Caco-2 (cell line): ENCODE measurements at places on chromosomes 7 and 10. TPM values are rescaled to one million over a fixed set of nuclear protein-coding genes. Genes with fewer than 3 reads are reported as not detected.

HECW1 gene
- total RNA-seq: 1.7 and 1.8 TPM in 2 replicates

- DNase-seq: no peak
Observed at GRCh38 chr7:134089446-134089845, 37.7 kb upstream of the LRGUK start.

PTPN20 gene
- total RNA-seq: not detected in 2 replicates

DNA sequence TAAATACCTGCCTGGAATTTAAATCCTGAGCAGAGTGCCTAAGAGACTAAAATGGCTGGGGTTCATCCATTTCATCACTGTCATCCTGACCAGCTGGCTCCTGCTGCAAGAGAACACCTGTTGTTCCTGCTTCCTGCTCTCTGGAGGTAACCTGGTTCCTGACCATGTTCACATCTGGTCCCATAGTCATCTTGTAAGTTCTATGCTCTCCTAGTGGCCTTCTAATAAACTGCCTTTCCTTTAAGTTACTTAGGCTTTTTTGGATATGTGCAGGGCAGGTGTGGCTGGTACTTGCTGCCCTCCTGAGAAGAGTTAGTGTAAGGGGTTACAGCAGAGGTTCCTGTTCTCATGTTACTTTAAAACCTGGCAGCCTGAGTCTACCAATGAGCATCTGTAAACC is 80.0 kb downstream of the NRCAM start:
- no peak for DNase-seq

DNA sequence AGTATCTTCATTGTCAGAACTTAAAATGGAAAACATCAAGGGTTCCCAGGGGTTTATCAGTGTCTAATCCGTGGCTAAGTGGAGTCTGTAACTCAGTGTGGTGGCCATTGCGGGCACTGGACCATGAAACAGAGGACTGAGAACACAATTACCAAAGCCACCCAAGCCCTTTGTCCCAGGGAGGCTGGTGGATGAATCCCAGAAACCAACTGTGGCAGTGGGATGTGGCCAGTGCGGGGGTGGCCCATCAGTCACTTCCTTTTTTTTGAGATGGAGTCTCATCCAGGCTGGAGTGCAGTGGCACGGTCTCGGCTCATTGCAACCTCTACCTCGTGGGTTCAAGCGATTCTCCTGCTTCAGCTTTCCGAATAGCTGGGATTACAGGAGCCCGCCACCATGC is 61.8 kb downstream of the TACC2 start:
- no peak for DNase-seq

DNA sequence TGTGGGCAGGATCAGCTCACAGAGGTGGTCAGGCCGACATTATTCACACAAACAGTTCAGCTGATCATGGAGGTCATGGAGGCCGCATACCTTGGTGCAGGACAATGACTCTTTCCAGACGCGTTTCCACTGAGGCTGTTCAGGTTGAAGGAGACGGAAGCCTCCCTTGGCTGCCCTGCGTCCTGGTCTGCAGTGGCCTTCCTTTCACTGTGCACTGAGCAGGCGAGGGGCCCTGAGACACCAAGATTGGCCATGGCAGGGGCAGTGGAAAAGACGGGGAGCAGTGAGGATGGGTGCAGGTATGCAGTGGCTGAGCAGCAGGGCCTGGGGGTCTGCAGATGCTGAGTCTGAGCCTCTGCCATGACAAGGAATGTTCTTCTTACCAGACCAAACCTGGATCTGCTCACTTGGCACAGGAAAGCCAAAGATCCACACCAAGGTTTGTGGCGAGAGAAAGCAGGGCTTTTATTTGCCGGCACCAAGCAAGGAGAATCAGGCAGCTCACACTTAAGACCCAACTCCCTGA is 263.3 kb downstream of the GLRX3 start:
- no peak for DNase-seq

DNA sequence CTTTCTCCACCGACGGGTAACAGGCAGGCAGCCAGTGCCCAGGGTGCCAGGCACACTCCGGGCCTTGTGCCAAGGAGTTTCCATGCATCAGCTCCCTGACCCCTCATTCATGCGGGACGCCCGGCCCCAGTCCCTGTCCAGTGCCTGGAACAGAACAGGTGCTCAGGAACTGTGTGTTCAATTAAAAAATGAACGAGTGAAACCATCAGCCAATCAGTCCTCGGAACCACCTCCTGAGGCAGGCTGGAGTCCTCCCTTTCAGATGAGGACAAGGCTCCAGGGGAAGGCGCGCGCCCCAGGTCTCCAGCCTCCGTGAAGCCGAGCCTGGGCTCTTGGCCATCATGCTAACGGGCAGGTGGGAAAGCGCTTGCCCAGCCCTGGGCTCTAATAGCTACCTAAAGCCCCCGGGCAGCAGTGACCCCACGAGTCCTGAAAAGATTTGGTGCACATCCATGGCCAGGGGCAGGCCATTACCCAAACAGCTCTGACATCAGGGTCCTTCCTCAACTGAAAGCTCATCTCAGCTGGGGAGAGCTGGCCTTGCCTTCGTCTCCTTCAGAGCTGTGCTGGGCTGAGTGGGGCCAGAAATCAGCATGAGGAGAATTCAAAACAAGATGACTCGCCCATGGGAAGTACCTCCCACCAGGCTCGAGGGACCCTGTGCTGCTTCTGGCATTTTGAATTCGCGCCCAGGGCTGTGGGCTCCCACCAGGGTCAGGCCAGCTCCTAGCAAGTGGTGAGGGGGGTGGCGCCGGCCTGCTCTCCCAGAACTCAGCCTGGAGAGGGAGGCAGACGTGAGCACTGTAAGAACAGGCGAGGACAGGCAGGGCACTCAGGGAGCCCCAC is 200.5 kb downstream of the MAD1L1 start:
- peak; percentile 14 for DNase-seq

GRCh38 chr7:142992427-142992826 is 30.3 kb upstream of the KEL start:
- no peak for DNase-seq

MEIG1 gene
- total RNA-seq: not detected in 2 replicates

CRPPA gene
- 7.3 and 7.9 TPM in 2 replicates for total RNA-seq

- DNase-seq: no peak
Observed at GRCh38 chr10:130339091-130339490, 202.9 kb downstream of the GLRX3 start.

GRCh38 chr10:34791228-34791627 is 23.9 kb downstream of the PARD3 start:
- DNase-seq: no peak

DNA sequence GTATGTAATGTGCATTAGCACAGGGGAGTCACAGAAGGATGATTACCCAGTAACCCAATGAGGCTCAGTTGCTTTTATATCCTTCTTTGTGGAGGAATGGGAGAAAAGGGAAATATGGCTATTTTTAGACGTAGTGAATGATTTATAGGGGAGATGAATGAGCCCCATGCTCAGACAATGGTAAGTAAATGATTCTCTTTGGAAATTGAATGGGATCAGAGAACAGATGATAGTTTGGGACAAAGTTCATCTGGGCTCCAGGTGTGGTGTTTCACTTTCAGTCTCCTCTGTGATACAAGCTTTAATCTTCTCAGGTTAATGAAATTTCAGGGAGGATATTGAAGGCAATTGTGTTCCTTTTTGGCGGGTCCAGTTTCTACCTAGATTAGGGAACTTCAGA is 63.0 kb upstream of the MPP7 start:
- peak; percentile 78 for DNase-seq

- DNase-seq: no peak
Observed at GRCh38 chr7:157737151-157738065, 400.6 kb downstream of the DNAJB6 start.

DNA sequence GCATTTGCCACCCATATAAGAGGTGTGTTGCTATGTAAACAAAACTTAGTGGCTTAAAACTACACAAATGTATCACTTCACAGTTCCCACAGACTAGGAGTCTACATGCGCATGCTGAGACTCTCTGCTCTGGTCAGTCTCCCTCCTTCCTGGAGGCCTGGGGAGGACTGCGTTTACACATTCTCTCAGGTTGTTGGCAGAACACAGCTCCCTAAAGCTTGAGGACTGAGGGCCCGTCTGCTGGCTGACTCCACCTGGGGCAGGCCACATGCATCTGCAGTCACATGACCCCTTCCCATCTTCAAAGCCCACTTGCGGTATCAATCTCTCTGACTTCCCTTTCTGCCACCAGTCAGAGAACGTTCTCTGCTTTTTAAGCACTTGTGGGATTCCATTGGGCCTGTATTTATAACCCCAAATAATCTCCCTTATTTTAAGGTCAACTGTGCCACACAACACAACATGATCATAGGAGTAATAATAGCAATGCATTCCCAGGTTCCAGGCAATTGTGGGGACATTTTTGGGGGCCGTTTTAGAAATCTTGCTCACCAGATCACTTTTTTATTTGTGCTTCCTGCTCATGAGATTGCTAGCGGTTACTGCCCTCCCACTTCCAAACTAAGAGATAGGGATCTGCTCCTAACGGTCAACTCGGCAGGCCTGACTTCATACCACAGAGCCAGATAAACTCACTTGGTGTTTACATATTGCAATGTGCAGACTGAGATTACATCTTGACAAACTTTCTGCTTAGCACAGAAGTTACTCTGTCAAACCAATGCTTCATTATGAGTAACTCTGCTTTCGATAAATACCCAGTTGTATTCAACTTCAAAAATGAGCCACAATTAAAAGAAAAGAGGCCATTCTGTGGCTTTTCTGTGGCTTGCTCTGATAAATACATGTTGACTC is 96.3 kb downstream of the ALOX5 start:
- no peak for DNase-seq

GRCh38 chr10:110723224-110723891 is 79.2 kb downstream of the RBM20 start:
- DNase-seq: no peak

CRYGN gene
- total RNA-seq: not detected in 2 replicates

DNA sequence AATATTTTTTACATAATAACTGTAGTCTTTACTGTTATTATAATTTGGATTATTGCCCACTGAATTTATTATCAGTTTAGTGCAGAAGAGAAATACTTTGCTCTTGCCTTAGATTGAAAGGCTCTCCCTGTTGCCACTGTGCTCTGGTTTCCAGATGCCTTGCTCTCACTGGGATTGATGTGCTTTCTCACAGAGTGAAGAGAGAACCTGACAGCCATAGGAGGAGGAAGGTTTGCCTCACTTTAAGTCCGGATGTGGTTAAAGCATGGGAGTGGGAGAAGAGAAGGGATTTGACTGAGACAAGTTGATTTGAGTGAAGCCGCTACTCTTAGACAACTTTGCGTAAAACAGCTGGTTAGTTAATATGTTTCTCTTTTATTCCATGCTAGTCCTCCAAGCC is 68.2 kb upstream of the RPA3 start:
- no peak for DNase-seq

- no peak for DNase-seq
Observed at GRCh38 chr10:29947701-29948060, 111.7 kb downstream of the JCAD start.

KCNMA1 gene
- 20.7 and 23.9 TPM in 2 replicates for total RNA-seq

GRCh38 chr7:49099587-49100326 is 175.4 kb downstream of the CDC14C start:
- no peak for DNase-seq

AASS gene
- 11.3 and 14.0 TPM in 2 replicates for total RNA-seq

- no peak for DNase-seq
Observed at GRCh38 chr7:32937344-32938174, 19.7 kb upstream of the FKBP9 start.

GRCh38 chr7:27905951-27906350 is 166.0 kb downstream of the TAX1BP1 start:
- DNase-seq: no peak

TMEM213 gene
- total RNA-seq: not detected in 2 replicates

DNA sequence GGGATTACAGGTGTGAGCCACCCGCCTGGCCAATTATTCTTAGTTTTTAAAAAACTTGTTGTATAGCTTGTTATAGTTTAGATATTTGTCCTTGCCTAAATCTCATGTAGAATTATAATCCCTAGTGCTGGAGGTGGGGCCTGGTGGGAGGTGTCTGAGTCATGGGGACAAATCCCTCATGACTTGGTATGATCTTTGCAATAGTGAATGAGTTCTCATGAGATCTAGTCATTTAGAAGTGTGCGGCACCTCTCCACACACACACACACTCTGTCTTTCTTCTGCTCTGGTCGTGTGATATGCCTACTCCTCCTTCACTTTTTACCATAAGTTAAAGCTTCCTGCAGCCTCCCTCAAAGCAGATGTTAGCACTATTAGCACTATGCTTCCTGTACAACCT is 37.2 kb downstream of the FAM149B1 start:
- DNase-seq: no peak

DNA sequence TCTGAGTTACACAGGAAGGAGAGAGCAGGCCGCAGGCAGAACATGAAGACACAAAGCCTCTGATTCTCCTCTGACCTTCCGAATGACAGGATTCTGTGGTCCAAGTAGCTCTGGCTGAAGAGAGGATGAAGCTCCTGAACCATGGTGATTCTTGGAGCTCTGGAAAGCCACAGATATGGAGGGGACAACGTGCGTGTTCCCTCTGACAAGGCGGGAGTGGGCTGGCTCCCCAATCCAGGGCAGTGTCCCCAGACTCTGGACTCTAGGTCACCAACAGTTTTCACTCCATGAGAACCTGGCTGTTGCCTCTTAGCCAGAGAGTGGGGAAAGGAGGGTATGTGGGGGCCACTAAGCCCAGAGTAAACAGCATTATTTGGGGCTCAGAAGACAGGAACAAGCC is 7.4 kb upstream of the TRPV6 start:
- DNase-seq: no peak

DNA sequence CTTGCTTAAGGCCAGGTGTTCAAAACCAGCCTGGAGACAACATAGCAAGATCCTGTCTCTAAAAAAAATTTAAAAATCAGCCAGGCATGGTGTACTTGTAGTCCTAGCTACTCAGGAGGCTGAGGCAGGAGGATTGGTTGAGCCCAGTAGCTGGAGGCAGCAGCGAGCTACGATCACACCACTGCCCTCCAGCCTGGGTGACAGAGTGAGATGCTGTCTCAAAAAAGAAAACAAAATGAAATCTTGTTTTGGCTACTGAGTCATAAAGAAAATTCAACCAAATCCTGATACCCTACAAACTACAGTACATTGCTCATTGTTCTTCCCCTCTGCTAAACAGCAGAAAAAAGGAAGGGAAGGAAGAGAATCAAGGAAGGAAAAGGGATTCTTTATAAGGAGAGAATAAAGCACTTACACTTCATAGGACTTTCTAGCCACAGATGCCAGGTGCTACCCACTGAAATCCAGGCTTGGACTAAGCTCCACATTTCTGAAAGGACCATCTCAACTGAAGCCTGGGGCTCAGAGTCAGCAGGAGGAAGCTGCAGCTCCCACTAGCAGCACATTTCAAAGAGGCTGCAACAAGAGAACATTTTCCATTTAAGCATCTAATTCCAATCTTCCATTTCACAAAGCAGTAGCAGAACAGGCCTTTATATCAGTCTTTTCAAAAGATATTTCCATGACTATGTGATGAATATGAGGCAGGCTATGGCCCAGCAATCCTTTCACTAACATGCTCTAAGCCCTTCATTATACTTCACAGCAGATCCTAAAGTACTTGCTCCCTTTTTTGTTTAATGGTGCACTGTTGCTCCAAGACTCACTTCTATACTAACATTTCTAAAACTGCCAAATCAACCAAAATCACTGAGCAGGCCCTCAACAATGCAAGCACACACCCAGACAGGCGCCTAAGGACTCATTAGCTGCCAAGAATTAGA is 13.5 kb downstream of the TNPO3 start:
- DNase-seq: no peak
